ENCODE measurements at places on chromosomes 3 and 15. TPM values are rescaled to one million over a fixed set of nuclear protein-coding genes. Genes with fewer than 3 reads are reported as not detected.
A peak's percentile ranks its signal among the peaks of the same experiment; 100 is the strongest.

The DCLK3 gene
- not detected for total RNA-seq

GRCh38 chr15:92166751-92167405 is 226.8 kb upstream of the ST8SIA2 start:
- DNase-seq, result no peak

DNA sequence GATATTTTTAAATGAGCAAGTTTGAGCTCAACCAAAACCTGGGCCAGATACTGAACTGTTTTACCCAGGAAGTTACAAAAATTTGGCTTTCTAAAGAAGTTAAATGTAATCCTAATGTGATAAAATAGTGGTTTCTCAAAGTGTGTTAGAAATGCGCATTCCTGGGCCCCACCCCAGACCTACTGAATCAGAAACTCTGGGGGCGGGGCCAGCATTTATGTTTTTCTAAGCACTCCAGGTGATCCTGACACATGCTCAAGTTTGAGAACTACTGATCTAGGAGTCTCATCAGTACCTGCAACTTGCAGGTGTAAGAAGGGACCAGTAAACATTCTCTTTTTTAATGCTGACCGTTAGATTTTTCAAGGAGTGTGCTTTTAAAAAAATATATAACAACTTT is 190.6 kb downstream of the VPS13C start:
- no peak for DNase-seq

DNA sequence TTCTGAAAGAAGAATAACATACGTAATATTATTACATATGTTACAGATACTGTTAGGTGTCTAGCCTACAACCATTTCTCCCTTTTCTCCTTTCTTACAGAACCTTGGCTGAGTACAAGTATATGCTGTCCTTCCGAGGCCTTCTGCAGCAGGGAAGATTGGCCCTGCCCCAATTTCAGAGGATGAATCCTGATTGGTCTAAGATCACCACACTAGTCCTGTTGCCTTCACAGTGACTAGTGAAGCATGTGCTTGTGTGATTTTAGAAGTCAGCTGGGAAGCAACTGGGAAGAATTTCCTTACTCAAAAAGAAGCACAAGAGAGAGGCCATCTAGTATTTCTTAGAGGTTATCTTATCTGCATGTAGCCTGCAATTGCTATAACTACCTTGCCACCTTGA is 30.6 kb upstream of the MECOM start:
- no peak for DNase-seq

DNA sequence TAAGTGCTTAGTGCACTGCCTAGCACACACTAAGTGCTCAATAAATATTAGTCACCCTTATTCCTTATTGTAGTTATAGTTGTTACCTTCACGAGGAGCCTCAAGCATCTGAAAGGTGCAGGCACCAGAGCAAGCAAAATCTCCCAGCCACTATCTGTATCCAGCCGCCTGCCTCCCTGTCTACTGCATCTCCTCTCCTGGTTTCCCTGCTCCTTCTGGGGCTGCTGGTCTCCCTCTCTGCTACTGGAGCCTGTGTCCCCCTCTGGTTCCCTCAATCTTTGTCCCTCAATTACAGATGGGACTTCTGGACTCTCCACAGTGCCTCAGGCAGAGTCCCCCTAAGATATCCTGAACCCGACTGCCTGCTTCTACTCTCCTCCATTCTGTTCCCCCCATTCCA is 18.8 kb downstream of the MYL3 start:
- no peak for DNase-seq

DNA sequence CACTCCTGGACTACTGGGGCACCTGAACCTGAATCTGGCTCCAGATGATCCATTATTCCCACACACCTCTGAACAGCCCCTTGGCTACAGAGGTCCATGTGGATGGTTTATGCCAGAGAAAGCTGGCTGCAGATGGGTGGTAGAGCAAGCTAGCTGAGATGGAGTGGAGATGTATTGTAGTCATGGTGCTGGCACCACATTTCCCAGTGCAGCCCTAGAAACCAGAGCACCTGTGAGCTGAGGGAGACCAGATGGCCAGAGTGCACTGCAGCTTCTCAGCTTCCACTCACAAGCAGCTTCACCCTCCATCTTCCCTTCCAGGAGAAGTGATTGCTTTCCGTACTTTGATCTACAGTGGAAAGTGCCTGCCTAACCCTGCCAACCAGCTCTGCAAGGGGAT is 29.9 kb downstream of the RBP1 start:
- DNase-seq, result no peak

DNA sequence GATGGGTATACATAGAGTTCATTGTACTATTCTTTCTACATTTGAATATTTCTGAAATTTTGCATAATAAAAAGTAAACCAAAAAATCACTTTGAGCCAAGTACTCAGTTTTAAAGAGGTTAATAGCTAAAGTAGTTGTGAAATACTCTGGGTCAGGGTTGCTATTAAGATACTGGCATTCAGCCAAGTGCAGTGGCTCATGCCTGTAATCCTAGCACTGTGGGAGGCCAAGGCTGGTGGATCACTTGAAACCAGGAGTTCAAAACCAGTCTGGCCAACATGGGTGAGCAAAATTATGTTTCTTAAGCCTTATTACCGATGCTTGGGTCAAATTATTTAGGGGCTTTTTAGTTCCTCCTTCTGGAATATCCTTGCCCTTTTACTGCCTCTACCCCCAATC is 122.0 kb upstream of the MELTF start:
- DNase-seq, result no peak

The CACNA1D gene
- total RNA-seq, result 0.95 TPM

GRCh38 chr3:69504232-69504631 is 118.3 kb upstream of the FRMD4B start:
- DNase-seq, result no peak

- DNase-seq, result no peak
Measured at GRCh38 chr3:170323331-170323730, 34.2 kb upstream of the SKIL start.

DNA sequence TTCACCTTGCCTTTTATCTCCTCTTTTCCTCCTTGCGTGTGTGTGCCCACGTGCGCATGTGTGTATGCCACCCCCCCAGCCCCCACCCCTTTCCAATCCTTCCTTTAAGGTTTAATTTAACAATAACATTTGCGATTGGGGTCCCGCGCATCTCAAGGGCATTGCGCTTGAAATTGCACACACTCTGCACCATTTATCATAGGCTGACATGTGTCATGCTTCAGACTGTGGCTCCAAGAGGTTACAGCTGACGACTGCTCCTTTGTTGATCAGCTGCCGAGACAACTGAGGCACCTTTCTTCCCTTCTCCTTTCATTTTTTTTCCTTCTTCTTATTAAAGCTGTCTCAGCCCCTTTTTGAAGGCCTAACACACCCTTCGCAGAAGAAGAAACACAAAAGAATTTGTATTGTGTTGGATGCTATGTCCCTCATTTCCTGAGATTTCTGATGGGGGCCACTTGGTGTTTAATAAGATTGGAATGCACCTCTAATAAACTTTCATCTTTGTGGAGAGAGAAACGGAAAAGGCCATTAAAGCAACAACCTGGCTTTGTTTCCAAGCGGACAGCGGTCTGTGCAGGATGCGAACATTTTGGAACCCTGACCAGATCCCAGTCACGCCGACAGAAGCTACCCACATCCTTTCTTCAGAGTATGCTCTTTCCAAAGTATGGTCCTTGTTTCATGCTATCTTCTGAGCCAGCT is 470.1 kb downstream of the MCTP2 start:
- DNase-seq, result no peak

GRCh38 chr3:182323898-182324297 is 469.4 kb upstream of the ATP11B start:
- DNase-seq, result no peak

DNA sequence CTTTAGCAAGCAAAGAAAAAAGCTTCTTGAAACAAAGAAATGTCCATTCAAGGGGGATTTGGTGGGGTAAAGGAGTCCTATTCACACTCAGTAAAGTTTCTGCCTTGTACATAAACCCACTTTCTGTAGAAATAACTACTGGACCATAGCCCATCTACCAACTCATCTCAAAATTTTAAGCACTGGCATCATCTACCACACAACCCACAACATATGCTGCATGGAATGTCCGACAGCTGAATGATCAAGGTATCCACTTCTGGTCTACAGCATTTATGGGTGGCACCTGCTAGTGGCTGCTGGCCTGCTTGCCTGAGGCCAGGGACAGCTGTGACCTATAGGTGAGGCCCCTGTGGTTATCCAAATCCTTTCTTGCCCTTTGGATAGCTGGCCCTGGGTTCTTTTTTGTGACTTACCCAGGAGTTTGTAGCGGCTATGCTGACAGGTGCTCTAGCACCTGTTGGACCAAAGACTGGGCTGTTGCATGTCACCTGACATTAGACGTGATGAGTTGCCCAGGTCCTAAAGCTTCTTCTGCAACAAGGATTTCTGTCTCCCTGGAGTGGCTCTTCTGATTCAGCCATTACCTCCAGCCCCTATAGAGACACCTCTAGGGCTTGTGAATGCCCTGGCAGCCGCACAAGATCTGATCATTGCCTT is 19.2 kb upstream of the MEF2A start:
- DNase-seq, result no peak

The CHRM5 gene
- not detected for total RNA-seq

GRCh38 chr15:93302080-93302765 is 213.2 kb upstream of the RGMA start:
- DNase-seq, result no peak

- no peak for DNase-seq
Measured at GRCh38 chr3:39232859-39233258, 40.5 kb upstream of the XIRP1 start.

- no peak for DNase-seq
Measured at GRCh38 chr3:69772152-69772867, 33.0 kb downstream of the MITF start.

GRCh38 chr3:188432802-188433520 is 279.0 kb downstream of the LPP start:
- DNase-seq, result no peak

GRCh38 chr3:184439096-184439495 is 59.2 kb downstream of the CHRD start:
- DNase-seq, result peak; percentile 19

- no peak for DNase-seq
Measured at GRCh38 chr3:37686220-37686619, 175.5 kb upstream of the CTDSPL start.

DNA sequence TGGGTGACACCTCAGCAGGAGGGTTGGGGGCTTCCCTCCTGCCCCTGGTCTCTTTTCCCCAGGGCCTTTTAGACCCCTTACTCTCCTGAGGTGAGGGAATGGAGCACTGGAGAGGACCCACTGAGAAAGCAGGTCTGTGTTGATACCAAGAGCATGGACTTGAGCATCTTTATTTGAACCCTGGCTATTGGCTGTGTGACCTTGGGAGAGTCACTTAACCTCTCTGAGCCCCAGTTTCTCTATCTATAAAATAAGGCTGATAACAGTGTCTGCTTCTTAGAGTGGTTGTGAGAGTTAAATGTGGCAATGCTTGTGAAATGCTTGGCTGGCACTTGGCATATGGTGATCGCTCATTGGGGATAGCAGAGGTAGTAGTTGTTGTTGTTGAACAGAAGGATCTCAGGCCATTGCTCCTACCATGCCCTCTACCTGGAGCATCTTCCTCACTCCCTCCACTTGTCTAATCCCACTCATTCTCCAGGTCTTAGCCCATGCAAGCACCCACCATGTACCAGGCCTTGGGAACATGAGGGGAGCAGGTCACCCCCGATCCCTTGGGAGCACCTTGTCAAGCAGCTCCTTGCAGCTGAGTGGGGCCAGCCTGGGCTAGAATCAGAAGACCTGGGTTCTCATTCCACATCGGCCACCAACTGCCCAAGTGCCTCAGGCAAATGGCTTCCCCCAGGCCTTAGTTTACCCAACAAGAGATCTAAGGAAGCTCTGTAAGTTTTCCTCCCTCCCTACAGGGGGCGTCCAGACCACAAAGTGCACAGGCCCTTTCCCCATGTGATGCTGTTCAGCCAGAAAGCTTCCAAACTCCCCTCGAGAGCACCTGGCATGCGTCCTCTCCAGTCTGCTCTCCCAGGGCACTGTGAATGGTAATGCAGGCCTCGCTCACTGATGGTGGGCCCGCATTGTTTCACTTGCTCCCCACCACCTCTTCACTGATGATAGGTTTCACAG is 96.7 kb downstream of the LSM3 start:
- no peak for DNase-seq

GRCh38 chr15:30072630-30073029 is 10.1 kb upstream of the GOLGA8J start:
- no peak for DNase-seq

DNA sequence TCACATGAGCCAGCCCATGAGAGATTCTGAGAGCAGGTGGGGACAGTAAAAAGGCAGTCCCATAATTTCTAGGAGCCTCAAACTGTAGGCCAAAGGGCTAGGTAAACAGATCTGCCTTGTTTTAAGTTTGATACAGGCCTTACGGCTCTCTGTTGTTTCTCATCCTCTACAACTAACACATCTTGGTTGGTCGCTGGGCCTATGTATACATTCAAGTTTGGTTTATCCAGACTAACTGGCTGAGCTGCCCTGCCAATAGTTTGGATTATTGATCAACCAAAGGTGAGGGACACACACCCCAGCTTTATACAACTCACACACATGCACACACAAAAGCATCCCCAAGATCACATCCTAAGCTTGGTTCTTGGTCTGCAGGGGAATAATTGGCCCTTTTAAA is 3.0 kb downstream of the SIAH2 start:
- no peak for DNase-seq

DNA sequence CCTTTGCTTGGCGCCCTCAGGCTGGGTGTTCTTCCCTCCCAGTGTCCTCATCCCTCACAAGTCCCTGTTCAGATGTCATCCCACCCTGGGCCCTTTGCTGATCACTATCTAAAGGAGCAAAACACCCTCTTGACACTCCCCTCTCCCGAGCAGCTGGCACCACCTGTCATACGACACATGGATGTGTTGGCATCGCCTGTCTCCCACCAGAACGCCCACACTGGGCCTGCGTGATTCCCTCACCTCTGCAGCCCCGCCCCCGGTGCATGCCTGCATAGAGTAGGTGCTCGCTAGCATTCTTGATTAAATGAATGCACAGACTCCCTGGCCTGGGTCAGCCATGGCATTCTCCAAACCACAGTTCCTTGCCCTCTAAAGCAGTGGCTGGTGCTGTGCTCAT is 75.8 kb downstream of the DNAJB8 start:
- DNase-seq, result no peak

The STRA6 gene
- 5.4 TPM for total RNA-seq

DNA sequence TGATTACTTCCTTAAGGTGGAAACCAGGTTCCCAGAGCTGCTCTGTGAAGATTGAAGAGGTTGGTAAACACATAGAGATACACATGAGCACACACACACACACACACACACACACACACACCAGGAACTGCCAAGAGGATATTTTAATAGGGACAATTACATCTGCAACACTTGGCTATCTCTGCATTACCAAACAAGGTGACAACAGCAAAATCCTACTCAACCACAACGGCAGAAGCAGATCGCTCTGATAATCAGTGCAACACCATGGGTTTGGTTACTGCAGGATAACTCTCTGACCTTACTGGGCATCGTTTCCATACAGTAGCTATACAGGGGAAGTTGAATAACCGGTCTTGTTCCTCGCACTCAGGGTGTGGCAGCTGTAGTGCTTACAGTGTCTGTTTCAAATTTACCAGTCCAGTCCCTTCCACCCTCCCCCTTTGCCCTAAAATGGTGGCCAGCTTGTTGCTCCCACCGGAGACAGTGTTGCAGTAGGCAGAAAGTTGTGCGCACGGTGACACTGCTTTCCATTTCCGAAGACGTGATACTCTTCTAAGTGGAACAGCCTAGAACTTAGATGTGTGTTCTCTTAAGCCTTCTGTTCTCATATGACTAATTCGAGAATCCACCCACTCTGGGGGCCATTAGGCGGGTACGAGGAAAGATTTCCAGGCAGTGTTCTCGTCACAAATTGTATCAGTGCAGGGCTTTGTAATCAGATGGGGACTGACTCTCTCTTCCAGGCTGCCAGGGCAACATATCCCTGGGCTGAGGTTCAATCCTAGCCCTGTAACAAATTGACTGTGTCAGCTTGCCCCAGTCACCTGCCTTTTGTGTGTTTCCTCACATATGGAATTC is 176.2 kb downstream of the P3H2 start:
- no peak for DNase-seq

The GOLGA6D gene
- 0.15 TPM for total RNA-seq

The HIGD2B gene
- not detected for total RNA-seq

Measured in chondrocyte (in vitro differentiated cells).